Thoracic aorta (tissue), 2 donors: ENCODE measurements at places on chromosomes 3 and 15. TPM values are rescaled to one million over a fixed set of nuclear protein-coding genes. Genes with fewer than 3 reads are reported as not detected.
A peak's percentile ranks its signal among the peaks of the same experiment; 100 is the strongest.

The SH3GL3 gene
- total RNA-seq, result not detected

The CLDN1 gene
- 2.0 TPM for total RNA-seq

The XYLB gene
- 1.8 TPM for total RNA-seq

The SELENOK gene
- 36.8 TPM for total RNA-seq

The SLC2A2 gene
- not detected for total RNA-seq

The CLSTN2 gene
- total RNA-seq, result 15.7 TPM

DNA sequence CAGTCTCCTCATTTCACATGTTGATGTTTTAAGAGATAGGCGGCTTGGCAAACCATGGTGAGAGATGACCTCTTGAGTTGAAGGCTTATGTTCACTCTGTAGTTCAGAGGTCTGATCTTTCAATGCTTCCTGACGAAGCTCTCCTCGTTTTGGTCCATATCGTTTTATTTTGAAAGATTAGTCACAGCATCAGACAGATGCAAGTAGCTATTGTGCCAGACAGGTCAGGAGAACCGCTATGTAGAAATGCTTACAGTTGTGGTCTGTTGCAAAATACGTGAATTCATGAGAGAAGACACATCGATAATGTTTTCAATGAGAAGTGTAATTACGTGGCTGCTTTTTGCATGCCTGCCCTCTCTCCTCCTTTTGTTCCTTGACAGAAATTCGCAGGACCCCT is 47.5 kb downstream of the CHL1 start:
- DNase-seq, result no peak

DNA sequence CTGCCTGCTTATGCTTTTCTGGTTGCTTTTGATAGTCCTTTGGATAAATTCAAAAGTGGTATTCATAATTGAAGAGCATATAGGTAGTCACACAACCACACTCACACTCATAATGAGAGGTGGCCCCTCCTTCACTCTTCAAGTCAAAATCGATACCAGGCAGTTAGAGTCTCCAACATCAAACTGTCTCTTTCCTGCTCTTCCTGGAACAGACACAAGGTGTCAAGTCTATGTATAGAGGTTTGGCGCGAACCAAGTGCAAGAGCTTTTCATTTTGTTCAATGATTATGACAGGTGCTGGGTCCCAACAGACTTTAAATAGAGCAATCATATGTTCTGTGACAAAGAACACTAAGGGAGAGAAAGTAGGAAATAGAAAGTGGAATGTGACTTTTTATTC is 29.9 kb upstream of the RGMA start:
- DNase-seq, result no peak

- no peak for DNase-seq
Measured at GRCh38 chr3:135926664-135927063, 38.9 kb upstream of the PPP2R3A start.

DNA sequence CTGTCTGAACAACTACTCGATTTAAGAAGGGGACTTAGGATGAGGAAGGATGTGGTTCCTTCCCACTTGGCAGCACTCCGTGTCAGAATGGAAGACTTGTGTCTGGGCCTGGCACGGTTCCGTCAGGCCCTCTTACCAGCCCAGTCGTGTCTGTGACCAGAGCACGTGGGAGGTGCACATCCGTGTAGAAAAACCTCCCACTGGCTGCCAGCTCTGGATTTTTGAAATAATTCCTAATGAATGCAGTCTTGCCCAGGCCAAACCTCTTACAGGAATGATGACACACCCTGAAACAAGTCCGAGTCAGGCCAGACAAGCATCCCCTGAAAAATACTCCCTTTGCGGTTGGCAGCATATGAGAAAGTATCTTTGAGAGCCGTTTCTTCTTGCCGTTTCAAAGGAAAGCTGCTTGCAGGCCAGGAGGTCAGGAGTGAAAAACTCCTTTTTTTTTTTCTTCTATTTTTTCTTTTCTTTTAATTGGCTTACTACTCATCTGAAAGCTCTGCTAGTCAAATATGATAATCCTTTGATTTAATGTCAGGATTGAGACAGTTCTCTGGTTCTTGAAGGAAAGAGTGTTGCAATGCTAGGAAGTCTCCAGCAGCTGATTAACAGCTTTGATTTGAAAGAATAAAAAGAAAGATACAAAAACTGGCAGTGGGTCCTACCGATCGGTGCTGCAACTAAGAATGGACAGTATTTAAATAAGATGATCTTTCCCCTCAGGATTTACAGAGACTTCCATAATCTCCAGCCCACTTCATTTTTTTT is 19.8 kb downstream of the IL1RAP start:
- peak; percentile 44 for DNase-seq

- no peak for DNase-seq
Measured at GRCh38 chr15:76565366-76565765, 228.8 kb downstream of the ISL2 start.

DNA sequence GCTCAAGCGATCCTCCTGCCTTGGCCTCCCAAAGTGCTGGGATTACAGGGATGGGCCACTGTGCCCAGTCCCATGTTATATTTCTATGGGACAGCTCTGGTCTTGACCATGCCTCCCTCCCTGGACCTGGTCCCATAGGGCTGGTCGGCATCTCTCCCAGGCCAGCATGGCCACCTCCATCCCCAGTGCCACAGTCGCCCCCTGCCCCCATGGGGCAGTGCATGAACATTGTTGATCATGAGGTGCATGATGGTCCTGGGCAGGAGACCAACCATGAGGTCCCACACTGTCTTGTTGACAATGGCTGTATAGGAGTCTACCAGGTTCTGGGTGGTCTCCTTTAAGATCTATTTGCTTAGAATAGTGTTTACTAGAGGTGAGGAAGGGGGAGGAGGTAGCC is 6.5 kb downstream of the RPS17 start:
- DNase-seq, result no peak

DNA sequence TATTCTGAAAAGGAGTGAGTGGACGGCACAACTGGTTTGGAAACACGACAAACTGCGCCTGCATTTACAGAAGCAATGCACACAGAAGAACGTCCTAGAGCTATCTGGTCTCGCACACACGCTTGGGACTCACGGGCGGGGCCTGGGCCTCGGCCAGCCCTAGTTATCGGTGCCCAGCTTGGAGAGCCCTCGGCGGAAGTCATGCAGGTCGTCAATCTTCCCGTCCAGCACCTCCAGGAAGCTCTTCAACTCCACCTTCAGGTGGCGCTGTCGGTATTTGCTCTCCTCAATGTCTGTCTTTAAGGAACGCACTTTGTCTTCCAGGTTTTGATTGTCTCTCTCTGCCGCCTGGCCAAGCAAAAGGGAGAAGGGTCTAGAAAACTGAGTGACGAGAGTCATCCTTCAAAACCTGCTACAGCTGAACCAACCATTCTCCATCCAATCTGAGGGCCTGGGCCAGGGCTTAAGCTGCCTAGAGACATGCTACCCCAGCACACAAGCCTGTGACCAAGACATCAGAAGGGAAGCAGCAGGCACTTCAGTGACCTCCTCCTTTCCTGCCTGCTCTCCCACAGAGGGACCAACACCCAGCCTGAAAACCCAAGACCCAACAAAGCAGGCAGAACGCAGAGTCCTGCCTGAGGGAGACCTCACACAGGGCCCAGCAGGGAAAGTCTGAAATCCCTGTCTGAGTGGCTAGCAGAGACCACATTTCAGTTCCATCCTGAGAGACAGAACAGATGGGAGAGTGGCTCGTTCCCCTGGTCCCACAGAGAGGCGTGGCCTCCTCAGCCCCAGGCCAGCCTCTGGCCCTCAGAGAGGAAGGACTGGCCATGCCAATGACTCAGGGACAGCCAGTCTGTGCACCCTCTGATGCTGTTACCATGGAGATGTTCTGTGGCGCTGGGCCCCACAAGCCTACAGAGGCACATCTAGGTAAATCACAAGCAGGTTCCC is 40.4 kb downstream of the WHAMM start:
- no peak for DNase-seq
